ENCODE measurements at places on chromosomes 7 and 10.

DNA sequence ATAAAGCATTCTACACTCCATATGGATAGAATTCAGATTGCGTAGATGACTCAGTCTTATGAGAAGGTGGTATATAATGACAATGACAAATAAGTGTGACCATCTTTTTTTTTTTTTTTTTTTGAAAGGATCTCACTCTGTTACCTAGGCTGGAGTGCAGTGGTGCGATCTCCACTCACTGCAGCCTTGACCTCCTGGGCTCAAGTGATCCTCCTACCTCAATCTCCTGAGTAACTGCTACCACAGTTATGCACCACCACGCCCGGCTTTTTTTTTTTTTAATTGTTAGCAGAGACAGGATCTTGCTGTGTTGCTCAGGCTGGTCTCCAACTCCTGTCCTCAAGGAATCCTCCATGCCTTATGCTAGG is 43.2 kb upstream of the NRP1 start:
- no peak for DNase-seq

- no peak for DNase-seq
Observed at GRCh38 chr7:68321076-68321639, 1277.1 kb upstream of the AUTS2 start.

DNA sequence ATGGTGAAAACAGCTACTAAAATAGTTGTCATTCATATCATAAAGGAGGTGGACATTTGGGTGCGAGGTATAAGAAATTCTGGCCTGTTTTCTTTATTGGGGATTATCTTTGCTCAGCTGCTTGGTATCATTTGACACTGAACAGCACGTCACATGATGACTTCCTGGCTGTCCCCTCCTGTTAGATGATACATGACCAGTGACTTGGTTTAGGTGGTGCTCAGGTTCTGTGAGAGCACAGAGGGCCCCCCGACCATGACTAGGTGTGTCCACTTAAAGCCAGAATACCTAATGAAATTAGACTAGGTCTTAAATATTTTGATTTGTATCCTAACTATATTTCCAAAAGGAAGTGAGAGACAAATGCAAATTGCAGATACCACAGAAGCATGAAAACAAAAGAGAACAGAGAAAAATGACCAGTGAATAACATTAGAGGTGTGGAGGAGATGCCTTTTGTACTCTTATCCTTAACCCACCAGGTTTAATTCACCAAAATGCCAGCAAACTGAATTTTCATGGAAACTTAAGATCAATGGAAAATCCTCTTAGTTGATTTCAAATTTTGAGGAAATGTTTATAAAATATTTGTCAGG is 50.6 kb upstream of the GJD4 start:
- no peak for DNase-seq

- no peak for DNase-seq
Observed at GRCh38 chr7:32221736-32222135, 151.5 kb upstream of the PDE1C start.

DNA sequence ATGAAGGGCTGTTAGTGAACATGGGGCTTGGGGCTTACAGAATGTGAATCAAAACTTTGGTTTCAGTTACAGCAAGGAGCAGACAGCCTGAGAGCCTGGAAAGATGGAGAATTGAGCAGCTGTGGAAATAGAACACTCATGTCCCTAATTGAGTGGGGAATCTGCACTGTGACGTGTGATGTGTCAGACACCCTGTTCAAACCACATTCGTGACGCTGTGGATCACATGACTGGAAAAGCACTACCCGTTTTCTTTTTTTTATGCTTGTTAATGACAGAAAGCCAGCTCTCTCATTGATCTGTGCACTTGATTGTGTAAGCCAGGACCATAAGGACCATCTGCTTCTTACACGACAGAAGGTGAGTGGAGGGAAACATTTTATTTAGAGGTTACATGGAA is 15.1 kb upstream of the TBX20 start:
- DNase-seq = no peak

GRCh38 chr7:74410772-74411171 is 42.9 kb upstream of the GTF2IRD1 start:
- no peak for DNase-seq

DNA sequence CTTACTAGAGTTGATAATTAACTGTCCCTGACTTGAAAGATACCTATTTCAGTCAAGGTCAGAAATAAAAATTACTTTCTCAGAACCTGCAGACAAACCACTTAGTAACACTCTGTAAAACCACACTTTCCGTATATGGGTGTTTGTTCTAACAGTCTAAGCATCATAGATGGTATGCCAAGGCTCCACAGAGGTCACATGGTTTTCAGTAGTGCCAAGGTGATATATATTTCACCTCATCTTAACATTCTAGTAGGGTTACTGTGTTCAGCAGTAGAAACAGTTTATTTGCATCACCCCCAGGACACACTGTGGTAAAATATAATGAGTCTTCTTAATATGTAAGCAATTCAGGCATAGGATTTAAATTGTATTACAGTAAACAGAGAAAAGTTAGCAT is 61.5 kb downstream of the KCND2 start:
- DNase-seq = no peak

DNA sequence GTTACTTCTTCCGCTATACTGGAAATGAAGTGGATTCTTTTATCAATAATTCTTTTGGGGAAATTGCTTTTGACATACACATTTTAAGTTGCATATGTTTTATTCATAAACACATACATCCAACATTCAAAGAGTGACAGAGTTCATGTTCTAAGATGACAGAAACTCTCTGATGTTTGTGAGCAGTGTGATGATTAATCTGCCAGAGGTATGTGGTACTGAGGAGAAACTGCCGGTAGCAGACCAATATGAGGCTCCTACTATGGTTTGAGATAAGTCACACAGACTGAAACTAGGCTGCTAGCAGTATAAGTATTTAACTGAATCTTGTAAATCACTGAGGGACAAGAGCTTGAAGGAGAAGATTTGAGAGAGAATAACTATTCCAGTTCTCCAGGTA is 524.1 kb upstream of the SEMA3D start:
- no peak for DNase-seq

DNA sequence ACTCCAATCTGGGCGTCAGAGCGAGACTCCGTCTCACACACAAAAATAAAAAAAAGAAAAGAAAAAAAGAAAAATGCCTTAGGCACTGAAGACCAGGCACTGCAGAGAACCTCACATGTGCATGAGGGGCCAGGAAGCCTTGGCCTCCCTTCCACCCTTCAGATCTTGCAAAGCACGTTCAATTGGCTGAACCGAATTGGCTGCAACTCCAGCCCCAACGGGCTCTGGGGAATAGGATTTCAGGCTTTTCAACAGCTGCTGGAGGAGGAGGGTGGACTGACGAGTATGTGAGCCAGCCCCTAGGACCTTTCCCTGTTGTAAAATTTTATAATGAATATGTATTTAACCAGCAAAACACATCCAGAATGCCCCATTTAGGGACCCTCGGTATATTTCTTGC is 16.7 kb downstream of the TMEM120A start:
- DNase-seq = no peak

- no peak for DNase-seq
Observed at GRCh38 chr10:133050371-133050770, 37.4 kb upstream of the ADGRA1 start.

- peak; percentile 4 for DNase-seq
Observed at GRCh38 chr10:101467286-101467770, 113.4 kb downstream of the BTRC start.

- DNase-seq = no peak
Observed at GRCh38 chr7:158828133-158829020, 932 bp downstream of the ESYT2 start.

DNA sequence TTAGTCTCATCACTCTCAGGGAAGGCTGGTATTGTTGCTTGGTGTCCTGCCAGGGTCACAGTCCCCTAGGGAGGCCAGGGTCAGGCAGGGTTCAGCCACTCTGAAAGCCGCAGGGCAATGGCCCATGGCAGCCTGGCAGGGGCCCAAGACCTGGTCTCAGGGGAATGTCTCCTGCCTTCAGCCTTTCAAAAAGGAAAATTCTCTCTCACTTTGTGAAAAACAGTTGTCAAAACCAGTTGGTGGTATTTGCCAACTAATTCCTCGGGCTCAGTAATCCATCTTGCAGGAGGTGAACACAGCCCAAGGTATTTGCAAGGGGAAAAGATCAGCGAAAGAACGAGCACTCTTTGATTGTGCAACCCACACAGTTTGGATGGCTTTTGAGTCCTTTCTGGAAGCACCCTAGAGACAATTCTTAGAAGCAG is 101.5 kb downstream of the JCAD start:
- DNase-seq = no peak

- DNase-seq = no peak
Observed at GRCh38 chr7:35691366-35691765, 3.6 kb downstream of the HERPUD2 start.

DNA sequence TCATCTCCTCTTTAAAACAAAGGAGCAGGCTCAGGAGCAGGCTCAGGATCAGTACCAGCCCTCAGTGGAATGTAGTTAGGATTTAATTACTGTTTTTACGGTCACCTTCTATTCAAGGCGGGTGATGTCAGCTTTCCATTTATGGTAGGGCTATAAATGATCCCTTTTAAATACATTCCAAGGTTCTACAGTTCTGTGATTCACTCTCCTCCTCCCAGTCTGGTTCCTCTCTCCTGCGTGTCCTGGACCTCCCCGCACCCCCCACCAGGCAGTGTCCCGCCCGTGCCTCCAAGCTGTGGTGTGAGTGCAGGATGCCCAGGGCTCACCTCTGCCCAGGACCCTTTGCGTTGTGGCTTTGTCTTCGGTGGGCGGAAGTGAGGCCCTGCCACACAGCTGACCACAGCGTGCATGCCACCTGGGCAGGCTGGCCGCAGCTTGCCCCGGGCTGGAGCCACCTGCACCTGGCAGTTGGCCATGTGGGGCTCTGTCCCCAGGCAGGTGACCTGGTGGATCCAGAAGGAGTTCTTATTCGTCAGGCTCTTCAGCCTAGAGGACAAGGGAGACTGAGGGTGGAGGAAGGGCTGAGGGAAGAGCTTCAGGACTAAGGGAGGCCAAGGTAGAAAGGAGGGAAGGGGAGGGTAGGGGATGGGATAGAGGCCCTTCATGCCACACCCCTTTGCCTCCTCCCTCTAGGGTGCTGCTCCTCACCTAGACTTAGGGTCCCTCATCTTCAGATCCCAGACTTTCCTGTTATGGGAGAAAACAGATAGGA is 9.1 kb downstream of the LOXL4 start:
- DNase-seq = no peak

DNA sequence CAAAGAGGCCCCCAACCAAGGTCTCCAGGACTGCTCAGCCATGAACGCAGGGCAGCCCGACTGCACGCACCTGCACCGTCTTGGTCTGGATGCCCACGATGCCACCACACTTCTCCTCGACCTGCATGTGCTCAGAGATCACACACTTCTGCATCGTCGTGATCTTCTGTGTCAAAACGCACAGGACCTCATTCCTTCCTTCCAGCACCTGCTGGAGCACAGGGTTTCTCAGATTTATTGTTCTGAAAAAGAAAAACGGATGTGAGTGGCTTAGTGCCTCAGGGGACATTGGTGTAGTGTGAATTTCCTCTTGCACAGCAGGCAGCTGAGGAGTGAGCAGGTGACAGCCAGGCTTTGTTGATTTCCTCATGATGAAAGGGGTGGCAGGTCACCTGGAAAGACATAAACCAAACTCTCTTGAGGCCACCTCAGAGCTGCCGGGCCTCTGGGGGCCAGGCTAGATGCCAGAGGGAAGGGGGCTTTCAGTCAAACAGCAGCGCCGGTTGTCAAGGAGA is 38.2 kb downstream of the GSDME start:
- no peak for DNase-seq

GRCh38 chr7:75937958-75938786 is 23.2 kb downstream of the POR start:
- no peak for DNase-seq

GRCh38 chr7:114691605-114692004 is 230.3 kb upstream of the MDFIC start:
- DNase-seq = no peak

- DNase-seq = no peak
Observed at GRCh38 chr10:94677691-94678090, 5.8 kb upstream of the CYP2C18 start.

DNA sequence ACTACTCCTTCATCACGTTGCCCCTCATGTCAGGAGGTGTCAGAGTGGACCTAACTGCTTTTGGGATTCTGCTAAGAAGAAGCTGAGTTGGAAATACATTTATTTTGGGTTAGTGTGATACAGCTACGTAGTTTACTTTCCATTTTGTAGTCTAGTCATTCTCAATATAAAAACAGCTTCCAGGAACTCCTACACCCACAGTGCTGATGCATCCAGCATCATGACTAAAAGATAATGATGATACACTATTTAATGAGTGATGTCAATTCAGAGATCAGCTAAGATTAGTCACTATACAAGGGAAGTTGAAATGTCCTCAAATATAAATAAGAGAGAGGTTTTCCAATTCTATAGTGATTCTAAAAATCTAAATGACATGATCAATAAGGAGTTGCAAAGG is 264.2 kb upstream of the SLC26A5 start:
- DNase-seq = no peak

GRCh38 chr7:29276199-29276598 is 81.6 kb downstream of the CHN2 start:
- no peak for DNase-seq

DNA sequence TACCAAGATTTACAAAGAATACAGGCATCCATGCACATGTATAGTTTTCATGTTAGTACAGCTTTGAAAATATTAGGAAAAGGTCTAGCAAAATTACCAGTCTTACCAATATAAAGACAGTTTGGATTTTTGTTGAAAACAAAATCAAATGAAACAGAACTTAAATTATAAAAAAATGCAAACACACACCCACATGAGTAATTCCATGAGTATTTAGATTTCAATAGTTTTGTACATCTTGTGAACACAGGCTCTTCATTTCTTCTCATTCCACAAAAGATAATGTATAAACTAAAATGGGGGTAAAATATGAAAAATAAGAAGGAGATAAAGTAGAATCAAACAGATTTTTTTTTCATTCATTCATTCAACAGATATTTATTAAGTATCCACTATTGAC is 682.2 kb upstream of the ANKRD30A start:
- DNase-seq = no peak

GRCh38 chr7:65250216-65250615 is 123.4 kb upstream of the ZNF92 start:
- no peak for DNase-seq

DNA sequence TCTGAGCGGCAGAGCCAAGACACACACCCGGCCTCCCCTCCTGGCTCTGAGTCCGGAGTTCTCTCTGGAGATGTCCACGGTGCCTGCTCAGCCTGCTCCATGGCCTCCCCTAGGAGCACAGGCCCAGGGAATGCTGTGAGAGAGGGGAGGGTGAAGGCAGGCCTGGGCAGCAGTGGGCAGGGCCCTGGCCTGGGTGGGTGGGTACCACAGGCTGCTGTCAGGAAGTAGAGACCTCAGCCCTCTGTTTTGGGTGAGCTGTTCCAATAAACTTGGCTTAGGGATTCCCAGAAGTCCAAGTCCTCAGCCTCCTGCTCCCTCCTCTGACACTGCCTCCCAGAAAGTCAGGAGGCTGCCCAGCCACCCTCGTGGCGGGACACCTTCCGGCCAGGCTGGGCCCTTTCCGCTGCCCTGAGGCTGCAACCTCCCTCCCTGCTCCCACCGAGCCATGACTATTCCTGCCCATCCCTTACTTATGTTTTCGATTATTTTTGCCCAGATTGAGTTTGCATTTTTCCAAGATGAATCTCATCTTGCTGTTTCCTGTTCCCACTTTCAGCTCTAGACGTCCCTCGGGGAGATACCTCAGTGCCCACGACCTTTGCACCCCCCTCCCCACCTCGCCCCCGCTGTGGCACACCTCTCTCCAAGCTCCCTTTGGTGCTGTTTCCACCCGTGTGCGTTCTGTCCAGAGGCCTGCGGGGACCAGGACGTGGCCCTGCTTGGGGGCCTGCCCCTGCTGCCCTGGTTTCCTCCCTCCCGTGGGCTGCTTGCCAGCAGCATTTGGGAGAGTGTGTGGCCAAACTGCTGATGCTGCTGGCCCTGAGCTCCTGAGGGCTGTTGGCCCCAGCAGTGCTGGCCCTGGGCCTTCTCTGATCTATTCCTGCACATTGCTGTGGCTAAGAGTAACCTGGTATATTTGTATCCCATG is 5.8 kb upstream of the POLM start:
- DNase-seq = no peak
